MCF 10A (cell line): ENCODE measurements at places on chromosomes 12 and 14.

DNA sequence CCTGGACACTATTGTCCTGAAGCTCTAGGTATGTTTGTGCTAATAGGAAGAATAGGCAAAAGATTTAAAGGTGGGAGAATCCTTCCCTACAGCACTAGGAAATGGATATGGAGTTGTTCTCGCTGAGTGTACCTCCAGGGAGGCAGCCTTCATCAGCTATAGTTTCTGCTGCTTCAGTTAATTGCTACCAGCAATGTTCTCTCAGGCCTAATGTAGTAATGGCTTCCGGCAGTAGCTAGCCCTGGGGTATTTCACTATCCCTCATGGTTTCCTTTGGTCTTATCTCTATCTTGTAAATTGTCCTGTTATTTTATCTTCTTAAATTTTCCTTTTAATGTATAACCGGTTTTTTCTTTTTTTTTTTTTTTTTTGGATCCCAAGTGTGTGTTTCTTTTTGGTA lies 9.3 kb upstream of the CLEC12A start:
- H3K27me3 ChIP-seq: no peaks in the 10 kb centered on the region
- H3K4me3 ChIP-seq: no peak overlapping the region
- H3K36me3 ChIP-seq: no peaks in the 10 kb centered on the region
- H3K4me1 ChIP-seq: no peaks in the 10 kb centered on the region
- DNase-seq: no peak
- no peak overlapping the region for H3K27ac ChIP-seq

GRCh38 chr12:114580306-114580705 lies 103.7 kb downstream of the TBX3 start:
- H3K36me3 ChIP-seq: no peaks in the 10 kb centered on the region
- no peak for DNase-seq
- H3K27me3 ChIP-seq: peaks cover 12% of the 10 kb centered on the region

- H3K4me1 ChIP-seq: no peaks in the 10 kb centered on the region
- H3K27ac ChIP-seq: no peak overlapping the region
- H3K27me3 ChIP-seq: peaks cover 14% of the 10 kb centered on the region
- no peaks in the 10 kb centered on the region for H3K36me3 ChIP-seq
- no peak for DNase-seq
- H3K4me3 ChIP-seq: no peak overlapping the region
These were observed 27.5 kb upstream of the JPH4 start for GRCh38 chr14:23605931-23606585.

DNA sequence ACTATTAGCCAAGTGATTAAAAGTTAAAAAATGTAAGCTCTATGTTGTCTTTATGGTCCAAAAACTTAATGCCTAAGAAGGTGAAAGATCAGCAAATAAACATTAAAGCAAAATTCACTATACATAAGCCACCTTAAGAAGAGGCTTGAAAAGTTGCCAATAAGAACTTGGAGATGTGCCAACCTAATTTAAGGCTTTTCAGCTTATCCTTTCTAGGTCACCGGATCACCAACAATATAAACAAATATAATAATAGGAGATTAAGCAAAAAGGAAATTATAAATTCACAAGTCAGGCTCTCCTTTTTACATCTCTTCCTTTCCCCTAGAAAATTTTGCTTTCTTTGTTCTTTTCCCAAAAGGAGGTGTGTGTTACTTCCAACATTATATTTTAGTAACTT lies 30.9 kb downstream of the SLC2A3 start:
- H3K27me3 ChIP-seq: no peaks in the 10 kb centered on the region
- peak; percentile 17 for DNase-seq
- no peaks in the 10 kb centered on the region for H3K36me3 ChIP-seq
- H3K4me3 ChIP-seq: no peak overlapping the region
